ENCODE measurements at places on chromosomes 1 and 21. TPM values are rescaled to one million over a fixed set of nuclear protein-coding genes. Genes with fewer than 3 reads are reported as not detected.

The OLFML3 gene
- 38.9 TPM for total RNA-seq

The OR2L5 gene
- total RNA-seq = not detected

The RGS7 gene
- 0.21 TPM for total RNA-seq

The TACSTD2 gene
- 69.9 TPM for total RNA-seq

The OR2AJ1 gene
- not detected for total RNA-seq

The VCAM1 gene
- total RNA-seq = 5.5 TPM

The SPAG17 gene
- total RNA-seq = 9.9 TPM

The OPTC gene
- not detected for total RNA-seq

The AGO4 gene
- 32.9 TPM for total RNA-seq

The LRRC53 gene
- total RNA-seq = not detected

The BCAS2 gene
- 24.1 TPM for total RNA-seq

The KRTAP13-2 gene
- not detected for total RNA-seq

The SDC3 gene
- 43.5 TPM for total RNA-seq

The KRTAP12-2 gene
- total RNA-seq = not detected

The TSPEAR gene
- total RNA-seq = 0.27 TPM

GRCh38 chr1:234322979-234323378, 50.3 kb upstream of the COA6 start:
- DNase-seq = peak; percentile 78

DNA sequence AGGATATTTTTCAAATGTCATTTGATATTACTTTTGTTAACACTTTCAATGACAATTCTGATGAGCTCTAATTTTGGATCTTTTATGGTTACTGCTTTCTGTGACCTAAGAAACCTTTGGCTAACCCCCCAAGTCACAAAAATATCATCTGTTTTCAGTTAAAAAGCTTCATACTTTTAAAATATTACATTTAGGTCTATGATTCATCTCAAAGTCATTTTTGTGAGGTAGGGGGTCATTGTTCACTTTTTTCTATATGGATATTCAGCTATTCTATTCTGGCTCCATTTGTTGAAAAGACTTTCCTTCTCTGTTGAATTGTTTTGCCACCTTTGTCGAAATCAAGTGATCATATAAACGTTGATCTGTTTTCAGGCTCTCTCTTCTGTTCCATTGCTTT, 44.8 kb downstream of the UCHL5 start:
- no peak for DNase-seq

DNA sequence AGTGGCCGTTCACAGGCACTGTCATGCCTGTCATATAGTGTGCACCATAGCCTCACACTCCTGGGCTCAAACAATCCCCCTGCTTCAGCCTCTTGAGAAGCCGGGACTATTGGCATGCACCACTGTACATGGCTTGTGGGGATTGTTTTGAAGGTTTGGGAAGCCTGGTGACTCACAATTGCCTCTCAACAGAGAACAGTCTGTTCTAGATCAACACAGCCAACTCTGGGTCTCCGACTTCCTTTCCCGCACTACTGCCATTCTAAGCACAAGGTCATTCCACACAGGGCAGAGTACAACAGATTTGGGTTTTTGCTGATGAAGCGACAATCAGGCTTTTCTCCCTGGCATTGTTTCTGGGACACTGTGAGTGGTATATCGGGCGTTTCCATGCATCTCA, 15.5 kb upstream of the AHCTF1 start:
- DNase-seq = no peak

DNA sequence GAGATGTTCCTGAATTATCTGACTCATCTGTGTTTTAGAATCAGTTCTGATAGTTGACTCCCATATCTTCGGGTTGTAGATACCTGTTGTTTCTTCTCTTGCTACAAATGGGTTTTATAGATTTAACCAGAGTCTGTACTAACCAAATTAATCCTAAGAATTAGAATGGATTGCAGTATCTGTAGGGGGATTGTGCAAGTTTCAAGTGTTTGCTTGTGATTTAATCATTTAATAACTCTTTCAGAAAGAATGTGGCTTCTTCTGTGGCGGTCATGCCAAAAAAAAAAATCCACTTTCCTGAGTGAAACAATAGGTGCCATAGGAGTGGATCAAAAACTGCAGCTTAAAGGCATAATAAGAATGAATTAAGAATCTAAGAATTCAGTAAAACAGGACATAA, 9.4 kb downstream of the IPO9 start:
- no peak for DNase-seq

DNA sequence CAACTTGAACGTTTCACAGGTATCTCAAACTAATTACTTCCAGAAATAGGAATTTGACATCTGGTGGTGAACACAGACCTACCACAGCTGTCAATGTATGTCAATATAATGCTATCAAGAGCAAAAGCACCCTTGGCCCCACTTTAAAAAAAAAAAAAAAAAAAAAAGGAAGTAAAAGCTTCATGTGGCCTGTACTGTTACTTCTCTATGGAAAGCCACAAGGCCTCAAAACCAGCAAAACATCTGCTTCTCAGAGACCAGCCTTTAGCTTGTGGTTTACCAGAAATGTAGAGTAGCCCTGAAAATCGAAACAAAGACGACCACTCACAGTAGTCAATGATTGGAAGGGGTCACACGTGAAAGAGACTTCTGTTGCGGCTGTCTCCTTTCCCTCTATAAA, 109.6 kb downstream of the SLC45A1 start:
- no peak for DNase-seq

GRCh38 chr1:27883536-27883935, 11.2 kb downstream of the THEMIS2 start:
- no peak for DNase-seq

DNA sequence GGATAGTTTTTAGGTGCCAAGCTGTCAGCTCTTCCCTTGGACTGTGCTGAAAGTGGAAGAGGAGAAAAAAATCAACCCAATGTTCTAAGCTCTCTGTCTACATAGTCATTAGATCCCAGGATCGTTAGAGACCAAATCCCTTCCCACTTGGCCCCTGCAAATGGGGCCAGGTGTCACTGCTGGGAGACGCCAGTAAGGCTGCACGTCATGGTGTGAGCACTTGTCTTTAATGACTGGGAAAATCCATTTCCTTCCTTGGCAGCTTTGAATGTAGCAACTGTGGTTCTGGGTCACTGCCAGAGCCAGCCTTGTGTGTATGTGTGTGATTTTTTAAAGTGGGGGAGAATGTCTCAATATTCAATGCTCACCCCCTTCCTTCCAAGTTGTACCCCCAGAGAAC, 59.9 kb downstream of the MAN1C1 start:
- no peak for DNase-seq

DNA sequence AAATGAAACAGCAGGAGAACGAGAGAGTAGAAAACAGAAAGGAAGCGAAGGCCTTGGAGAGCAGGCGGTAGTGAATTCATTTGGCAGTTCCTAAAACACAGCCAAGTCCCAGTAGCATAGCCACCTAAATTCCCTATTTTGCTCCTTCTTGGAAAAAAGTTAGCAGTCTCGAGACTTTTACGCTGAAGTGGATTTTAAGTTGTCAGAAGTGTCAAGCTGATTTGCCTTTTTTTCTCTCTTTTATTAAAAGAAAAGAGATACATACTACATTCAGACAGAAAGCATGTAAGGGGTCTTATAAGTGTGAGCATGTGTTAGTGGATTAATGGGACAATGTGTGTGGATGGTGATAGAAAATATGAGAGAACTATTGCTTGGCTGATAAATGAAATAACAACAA, 19.2 kb downstream of the NFIA start:
- DNase-seq = no peak

GRCh38 chr1:84756001-84756400, 65.7 kb upstream of the SSX2IP start:
- no peak for DNase-seq

DNA sequence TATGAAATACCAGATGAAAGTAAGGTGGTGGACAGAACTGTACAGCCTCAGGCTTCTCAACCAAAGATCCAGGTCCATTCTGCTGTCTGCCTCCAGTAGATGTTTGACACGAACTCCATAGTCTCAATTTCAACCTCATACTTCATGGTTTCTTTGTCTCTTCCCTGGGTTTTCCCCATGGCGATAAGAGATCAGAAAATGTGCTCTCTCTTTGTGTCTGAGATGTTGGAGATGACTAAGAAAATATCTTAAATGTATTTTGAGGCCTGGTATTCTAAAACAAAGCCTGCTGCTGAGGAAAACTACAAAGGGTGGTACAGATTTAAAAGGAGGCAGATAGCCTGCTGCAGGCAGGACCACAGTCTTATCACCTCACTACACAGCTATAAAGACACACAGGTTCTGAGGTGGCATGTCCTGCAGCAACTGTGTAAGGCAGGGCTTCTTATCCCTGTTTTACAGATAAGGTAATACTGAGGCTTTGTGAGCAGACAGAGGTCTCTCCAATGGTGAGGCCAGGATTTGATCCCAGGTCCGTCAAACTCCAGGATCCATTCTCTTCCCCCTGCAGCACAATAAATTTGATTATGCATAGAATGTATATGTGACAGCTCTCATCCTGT, 40.0 kb upstream of the CACNA1E start:
- DNase-seq = no peak

GRCh38 chr1:241749945-241750695, 97.9 kb upstream of the EXO1 start:
- no peak for DNase-seq

- DNase-seq = no peak
Observed at GRCh38 chr1:36367798-36368197, 17.9 kb downstream of the STK40 start.

DNA sequence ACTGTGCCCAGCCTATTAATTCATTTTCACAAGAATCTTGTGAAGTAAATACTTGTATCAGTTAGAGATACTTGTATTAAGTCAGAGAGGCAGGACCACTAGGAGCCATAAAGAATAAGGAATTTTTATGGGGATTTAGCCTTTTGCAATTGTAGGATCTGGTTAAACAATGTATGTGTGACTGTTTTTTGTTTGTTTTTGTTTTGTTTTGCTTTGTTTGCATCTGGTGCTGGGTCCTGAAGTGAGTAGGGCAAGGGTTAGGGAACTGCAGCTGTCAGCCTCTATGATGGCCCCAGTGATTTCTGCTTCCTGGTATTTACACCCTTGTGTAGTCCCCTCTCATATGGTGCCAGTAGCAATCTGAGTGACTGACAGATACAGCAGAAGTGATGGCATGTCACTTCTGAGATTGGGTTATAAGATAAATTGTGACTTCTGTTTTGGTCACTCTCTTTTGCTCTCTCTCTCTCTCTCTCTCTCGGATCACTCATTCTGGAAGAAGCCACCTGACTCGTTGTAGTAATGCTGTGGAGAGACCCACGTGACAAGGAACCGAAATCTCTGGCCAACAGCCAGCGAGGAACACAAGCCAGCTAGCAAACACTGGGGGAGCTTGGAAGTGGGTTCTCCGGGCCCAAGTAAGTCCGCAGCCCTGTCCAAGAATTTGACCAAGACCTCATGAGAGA, 96.2 kb upstream of the MARK1 start:
- DNase-seq = peak; percentile 32

DNA sequence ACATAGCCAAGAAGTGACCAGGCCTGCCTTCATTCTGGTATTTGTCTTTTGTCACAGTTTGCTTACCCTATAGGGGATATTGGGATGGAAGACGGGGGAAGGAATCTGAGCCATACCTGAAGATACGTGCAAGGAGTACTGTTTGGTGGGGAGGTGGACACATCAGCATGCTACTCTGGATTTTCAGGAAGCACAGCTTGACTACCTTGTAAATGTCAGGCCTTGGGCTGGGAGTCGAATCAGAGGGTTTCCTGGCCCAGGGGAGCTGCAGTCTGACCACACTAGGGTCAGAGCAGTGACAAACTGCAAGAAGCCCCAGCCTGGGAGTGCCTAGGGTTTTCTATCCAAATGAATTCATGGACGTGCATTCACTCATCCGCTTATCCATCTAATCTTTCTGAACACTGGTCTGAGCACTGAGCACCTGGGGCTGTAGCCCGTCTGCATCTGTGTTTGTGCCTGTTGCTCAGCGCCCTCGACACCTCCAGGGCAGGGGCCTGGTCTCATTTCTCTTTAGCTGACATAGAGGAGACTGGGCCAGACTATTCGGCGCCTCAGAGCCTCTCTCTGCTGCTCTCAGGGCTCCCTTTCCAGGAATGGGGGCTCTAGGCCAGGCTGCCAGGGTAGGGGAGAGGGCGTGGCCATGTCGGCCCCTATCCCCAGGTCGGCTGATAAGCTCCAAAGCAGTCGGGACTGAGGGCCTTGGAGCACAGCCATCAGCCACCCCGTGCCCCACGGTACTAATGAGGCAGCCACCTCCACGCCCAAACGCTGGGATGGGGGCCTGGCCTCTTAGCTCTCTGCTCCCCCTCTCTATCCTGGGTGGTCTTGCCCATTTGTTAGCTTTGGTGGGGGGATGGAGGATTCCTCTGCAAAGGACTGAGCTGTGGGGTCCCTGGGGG, 47.0 kb upstream of the SLC2A1 start:
- DNase-seq = no peak

DNA sequence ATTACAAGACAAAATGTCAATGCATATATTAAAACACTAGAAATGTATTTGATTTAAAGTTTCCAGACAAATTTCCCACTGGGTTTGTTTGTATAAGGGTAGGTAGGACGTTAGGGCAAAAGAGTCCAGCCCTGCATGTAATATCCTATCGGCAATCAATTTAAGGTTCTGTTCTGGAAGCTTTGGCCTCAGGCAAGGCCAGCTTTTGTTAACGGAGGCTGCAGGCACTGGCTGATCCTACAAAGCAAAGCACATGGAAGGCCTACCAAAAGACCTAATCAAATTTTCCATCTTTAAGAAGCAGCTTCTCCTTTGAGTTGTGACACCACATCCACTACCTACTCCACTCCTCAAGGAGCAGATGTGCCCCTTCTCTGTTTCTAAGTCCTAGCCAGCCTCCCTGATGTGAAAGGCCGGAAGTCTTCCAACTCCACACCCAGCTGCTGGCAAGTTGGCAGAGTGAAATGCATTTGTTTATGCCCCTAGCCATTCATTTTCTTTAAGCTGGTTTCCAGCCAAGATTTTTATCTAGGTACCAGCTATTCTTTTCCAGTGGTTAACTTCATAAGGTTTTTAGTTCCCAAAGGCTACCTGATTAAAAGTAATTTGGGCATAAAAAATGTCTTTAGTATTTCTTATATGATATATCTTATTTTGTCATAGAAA, 452.6 kb downstream of the PTBP2 start:
- DNase-seq = no peak

- DNase-seq = no peak
Observed at GRCh38 chr1:4366091-4366490, 288.3 kb upstream of the AJAP1 start.

DNA sequence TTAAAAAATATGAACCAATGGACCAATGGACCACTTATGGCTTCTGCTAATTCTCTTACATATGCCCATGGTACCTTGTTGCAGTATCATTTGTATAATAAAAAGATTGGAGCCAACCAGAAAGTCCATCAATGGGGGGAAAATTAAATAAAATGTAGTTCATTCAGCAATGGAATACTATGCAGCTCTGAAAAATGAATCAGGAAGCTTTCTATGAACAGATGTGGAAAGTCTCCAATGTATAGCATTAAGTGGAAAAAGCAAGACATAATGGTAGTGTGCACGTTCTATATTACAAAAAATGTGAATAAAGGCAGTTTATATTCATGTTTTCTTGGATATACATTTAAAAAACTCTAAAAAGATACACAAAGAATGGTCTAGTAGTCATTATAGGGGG, 101.3 kb downstream of the KCNJ15 start:
- no peak for DNase-seq

DNA sequence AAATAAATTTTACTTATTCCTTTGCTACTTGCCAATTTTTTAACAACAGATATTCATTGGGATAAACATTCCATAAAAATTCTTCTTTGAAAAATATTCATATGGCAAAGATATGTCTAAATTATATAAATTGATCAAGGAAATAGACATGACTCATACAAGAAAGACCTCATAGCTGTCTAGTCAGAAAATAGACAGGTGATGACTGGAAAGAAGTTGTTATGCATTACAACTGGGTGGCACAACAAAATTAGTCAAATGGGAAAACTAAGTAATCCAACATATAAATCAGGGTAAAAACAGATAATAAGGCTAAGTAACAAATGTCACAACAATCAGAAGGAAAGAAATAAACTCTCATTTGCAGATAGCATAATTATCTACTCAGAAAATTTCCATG, 92.0 kb downstream of the USH2A start:
- no peak for DNase-seq
